Stimulated activated CD4-positive, alpha-beta T cell treated with anti-CD3 and anti-CD28 coated beads, Interleukin-1b, Interleukin-23, amount 100 ng/mL, for 1 hour (primary cell): ENCODE measurements at places on chromosomes 5 and 9.

DNA sequence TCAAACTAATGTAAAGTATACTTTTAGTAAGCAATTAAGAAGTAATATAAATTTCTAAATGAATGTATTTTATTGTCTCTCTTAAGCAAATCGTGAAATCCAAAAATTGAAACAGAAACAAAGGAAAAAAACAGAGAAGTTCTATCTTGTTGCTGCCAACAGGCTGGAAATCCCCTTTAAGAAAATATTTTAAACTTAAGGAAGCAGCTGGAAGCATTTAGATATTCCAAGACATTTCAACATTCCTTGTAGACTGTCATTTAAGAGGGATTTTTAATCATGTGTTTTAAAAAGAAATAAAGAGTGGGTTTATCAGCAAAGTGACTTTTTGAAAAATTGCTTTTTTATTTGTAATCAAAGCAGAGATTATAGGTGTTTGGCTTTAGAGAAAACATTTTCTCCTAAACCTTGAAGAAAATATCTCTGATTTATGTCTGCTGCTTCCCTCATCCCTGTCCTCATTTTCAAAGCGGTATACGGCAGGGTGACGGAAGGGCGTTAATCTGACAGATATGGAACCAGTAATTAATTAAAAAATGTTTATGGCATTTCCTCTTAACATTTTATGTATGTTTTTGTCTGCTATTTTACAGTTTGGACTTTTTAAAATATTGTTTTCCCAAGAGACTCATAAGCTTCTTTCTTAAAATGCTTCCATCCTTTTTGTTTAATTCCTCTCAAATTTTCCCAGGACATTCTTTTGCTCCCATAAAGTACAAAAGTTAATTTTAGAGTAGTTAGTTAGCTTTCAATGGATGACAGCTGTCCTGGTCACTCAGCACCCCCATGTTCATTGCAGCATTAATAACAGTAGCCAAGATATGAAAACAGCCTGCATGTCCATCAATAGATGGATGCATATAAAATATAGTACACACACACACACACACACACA, 245.6 kb downstream of the LURAP1L start:
- no peak for DNase-seq

DNA sequence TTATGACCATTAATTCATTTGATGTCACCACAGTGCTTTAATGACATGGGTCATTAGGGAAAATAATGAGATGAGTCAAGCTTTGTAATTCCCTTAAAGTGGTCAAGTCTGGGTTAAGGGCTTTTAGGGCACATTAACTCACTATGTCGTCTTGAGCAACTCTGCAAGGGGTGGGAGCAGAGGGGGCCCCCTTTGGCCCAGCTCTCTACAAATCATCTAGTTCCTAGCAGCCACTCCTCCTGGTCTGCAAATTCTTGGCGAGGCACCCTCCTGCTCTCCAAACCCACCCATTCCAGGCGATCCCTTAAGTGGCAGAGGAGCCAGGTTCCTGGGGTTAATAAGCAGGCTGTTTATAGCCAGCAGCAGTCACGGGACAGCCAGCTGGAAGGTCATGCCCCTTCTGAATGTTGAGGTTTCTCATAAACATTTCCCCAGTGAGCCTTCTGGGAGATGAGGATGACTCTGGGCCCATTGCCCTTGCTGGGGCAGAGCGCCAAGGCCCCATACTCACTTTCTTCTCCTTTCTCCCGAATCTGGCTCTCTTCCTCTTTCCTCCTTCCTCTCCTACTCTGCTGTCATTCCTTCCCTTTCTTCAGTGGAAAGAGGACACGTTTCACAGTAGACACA, 14.3 kb upstream of the GPX3 start:
- DNase-seq: no peak

DNA sequence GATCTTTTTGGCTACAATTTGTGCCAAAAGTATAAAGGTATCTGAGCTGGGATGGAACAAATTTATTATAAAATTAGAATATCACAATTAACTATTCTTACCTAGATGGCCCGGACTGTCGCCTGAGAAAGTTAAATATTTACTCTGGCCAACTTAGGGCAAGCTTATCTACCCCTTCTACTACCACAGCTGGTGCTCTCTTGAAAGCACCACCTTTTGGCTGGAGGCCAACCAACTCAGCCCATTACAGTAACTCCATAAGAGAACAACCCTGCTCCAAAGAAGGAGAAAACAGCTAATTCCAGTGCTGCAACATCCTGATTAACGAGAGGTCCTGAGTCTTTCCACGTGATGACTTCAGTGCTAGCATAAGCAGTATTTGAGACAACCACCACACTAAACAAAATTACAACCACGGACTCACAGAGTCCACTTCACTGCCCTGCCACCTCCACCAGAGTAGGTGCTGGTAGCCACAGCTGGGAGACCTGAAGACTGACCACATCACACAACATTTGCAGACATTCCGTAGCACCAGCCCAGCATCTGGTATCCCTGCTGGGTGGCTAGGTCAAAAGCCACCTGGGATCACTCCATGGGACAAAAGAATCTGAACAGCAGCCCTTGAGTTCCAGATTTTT, 43.2 kb downstream of the RGMB start:
- DNase-seq: no peak

DNA sequence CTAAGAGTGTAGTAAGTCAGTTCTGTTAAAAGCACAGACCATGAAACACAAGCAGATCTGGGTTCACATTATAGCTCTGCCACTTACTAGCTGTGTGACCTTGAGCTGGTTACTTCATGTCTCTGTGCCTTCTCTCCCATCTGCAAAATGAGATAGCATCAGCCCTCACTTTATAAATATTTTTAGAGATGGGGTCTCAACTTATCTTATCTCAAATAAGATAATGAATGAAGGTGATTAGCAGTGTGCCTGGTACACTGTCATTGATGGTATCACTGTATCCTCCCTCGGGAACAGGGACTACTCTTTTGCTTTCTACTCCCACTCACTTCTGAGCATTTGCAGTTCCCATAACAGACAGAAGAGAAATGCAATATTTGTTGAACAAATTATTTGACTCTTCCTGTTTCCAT, 52.4 kb downstream of the GALNT10 start:
- no peak for DNase-seq

DNA sequence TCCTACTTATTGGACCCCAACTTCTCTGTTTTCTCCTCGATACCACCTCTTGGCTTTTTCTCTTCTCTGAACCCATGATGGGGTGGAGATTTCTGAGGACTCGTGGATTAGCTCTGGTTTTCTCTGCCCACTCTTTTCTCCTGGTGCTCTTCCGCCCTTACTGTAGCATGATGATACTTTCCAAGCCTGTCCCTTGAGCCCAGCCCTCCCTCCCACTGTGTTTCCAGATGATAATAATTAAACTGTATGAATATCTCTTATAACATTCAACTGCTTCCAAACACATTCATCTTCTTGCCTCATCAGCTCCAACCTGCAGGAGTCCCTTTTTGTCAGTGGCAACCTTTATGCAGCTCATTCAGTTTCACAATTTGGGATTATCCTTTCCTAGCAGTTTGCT, 494.2 kb upstream of the KLF4 start:
- no peak for DNase-seq

DNA sequence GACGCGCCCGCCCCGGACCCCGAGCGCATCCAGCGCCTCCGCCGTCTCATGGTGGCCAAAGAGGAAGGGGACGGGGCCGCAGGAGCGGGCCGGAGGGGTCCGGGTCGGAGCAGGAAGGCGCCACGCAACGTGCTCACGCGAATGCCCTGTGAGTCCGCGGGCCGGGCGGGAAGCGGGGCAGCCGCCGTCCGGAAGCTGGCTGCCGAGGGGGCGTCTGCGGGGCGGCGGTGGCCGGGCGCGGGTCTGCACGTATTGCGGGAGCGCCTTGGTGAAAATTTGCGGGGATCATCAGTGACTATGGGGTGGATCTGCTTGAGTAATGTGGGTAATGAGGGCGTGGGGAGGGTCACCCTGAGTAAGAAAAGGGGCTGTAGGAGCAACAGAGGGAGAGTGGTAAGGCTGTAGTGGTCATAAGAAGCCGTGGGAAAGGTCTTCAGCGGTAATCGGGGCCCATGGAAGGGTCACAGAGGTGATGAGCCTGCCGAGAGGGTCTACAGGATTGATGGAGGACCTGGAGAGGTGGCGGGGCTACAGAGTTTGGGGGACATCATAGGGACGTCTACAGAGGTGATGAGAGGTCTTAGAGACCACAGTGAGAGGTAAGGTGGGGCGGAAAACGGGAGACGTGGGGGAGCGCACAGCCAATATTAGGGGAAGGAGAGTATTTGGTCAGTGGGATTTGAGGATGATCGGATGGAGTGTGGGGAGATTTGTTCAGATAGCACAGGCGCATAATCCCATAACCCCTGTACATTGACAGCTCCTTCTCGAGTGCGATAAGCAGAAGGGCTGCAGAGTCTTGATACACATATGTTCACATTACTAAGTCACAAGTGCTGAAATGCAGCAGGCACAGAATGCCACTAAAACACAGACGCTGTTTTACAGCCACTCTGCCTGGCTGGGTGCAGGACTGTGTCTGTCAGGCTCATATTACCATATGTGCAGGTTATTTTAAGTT, 819 bp downstream of the LSM11 start:
- no peak for DNase-seq

- DNase-seq: no peak
These were observed 5.7 kb upstream of the RARS1 start for GRCh38 chr5:168480601-168481000.

DNA sequence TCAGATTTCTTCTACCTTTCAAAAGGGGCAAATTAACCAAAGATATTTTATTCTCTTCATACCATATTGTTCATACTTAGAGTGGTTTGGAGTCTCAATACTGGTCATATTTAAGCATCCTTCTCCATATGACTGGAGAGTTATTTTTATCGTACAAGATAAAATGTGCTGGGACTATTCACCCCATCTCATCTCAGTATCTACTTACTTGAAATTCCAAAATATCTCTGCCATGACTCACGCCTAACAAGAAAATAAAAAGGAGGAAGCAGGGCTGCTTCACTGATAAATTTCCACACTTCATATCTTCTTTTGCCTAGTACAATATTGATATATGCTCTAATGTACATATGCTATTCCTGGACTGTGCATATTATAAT, 277.9 kb upstream of the CDH9 start:
- DNase-seq: no peak

GRCh38 chr9:1462626-1463308, 412.6 kb downstream of the DMRT2 start:
- DNase-seq: no peak

DNA sequence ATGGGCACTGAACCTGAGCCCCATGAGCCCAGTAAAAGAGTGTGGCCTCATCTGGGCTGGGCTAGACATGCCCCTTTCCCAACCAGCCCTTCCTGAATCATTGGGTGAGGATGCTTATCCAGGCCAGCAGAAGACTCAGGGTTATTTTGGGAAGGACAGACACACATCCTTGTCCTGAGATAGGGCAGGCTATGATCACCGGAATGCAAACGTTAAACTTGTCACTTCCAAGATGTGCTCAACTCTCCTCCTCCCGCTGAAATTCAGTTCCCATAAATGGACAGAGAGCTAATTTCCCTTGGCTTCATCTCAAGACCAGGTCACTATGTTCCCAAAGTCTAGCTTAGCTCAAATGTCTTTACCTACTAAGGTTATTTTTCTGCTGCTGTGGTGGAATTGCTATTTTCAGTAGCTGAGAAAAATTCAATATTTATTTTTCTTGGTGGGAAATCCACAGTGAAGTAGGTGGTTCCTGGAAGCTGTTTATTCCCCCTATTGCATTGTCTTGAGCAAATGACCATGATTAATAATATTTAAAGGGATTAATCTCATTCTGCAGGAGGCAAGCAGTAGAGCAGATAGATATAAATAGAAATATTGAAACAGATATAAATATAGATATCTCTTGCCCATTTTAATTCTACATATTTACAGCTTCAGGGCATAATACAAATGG, 70.0 kb downstream of the NXNL2 start:
- no peak for DNase-seq

GRCh38 chr9:33439731-33440130, 7.7 kb downstream of the AQP3 start:
- DNase-seq: no peak

- no peak for DNase-seq
These were observed 59.5 kb downstream of the RPS6 start for GRCh38 chr9:19320495-19320894.

DNA sequence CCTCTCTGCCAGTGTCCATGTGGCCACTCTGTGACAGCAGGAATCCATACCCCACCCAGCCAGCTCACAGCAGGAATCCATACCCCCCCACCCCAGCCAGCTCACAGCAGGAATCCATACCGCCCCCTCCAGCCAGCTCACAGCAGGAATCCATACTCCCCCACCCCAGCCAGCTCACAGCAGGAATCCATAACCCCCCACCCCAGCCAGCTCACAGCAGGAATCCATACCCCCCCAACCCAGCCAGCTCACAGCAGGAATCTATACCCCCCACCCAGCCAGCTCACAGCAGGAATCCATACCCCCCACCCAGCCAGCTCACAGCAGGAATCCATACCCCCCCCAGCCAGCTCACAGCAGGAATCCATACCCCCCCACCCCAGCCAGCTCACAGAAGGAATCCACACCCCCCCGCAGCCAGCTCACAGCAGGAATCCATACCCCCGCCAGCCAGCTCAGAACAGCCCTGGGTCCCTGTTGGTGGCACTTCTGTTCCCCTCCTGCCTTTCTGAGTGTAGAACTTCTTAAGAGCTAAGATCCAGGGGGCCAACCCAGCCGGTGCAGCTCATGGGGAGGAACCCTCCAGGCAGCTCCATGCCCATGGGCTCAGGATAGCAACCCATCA, 8.4 kb upstream of the RXRA start:
- no peak for DNase-seq

DNA sequence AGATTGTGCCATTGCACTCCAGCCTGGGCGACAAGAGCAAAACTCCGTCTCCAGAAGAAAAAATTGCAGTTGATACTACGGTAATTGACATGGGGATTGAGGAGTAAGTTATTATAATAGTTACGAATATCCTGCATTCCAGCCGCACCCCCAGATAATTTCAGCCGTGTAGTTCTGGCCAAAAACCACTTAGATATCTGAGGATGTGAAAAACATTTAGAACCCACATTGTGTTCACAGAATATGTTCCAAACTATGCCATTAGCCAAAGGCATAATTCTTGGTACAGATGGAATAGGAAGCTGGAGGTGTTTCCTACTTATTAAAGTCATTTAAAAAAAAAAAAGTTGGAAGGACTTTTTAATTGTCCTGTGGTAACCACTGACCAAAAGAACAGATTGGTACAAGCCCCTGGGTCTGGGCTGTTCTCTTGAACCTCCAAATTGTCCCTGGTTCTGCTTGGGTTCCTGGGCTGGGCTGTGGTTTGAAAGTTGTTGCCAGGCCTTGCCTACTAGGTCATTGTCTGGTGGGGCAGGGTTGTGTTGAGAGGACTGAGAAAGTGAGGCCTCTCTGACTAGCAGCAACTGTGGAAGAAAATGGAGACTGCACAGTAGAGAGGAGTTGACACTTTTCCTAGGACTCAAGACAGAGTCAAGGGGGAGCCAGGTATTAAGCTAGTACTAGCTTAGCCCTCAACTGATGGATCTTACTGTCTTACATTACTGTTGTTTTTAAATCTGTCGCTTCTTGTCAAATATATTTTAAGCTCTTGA, 198.8 kb downstream of the NR3C1 start:
- DNase-seq: no peak

- no peak for DNase-seq
These were observed 22.6 kb downstream of the PTGS1 start for GRCh38 chr9:122393284-122393983.
